Panc1 (cell line): ENCODE measurements at places on chromosomes 7 and 10. TPM values are rescaled to one million over a fixed set of nuclear protein-coding genes. Genes with fewer than 3 reads are reported as not detected.

DNA sequence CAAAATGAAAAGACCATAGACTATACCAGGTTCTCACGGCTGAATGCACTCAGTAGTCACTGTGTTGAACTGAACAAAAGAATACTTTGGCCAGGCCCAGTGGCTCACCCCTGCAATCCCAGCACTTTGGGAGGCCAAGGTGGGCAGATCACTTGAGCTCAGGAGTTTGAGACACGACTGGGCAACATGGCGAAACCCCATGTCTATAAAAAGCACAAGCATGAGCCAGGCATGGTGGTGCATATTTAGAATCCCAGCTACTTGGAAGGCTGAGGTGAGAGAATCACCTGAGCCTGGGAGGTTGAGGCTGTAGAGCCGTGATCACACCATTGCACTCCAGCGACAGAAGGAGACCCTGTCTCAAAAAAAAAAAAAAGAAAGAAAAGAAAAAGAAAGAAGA is 12.5 kb downstream of the SFXN4 start:
- DNase-seq = no peak

DNA sequence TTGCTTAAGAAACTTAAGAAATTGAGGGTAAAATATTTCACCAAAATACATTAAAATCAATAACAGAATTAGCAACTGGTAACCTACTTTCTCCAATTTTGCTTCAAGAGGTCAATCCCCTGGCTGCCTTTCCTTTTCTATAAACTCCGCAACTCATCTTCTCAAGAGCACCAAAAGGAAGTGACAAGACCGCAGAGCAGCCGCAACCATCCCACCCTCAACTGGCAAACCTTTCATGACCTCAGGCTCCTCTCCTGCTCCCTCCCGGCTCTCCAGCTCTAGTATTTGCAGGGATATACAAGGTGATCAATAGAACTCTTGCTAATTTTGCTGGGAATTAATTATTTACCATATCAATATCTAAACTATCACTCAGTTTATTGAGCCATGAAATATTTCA is 88.9 kb downstream of the ATE1 start:
- no peak for DNase-seq

GRCh38 chr10:30786131-30786530 is 156.6 kb upstream of the LYZL2 start:
- DNase-seq = no peak

DNA sequence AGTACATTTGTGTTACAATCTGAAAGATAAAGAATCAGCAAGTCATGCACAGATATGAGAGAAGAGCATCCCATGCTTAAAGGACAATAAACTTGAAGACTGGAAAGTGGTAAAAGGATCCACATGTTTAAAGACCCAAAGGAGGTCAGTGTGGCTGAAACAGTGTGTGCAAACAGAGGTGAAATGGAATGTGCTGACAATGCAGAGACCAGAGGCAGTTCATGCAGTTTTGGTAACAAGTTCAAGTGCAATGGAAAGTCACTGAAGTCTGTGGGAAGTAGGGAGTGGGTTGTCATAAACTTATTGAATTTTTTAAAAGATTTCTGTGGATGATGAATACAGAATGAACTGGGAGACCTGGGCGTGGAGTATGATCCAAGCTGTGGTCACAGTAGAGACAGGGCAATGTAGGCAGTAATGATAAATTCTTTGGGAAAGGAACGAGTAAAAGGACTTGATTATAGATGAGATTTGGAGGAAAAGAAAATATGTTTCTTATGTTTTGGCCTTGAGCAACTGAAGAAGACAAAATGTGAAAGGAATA is 408.0 kb downstream of the HGF start:
- DNase-seq = no peak

- DNase-seq = no peak
Observed at GRCh38 chr7:20796500-20796899, 9.8 kb upstream of the SP8 start.

- no peak for DNase-seq
Observed at GRCh38 chr7:24110056-24110455, 173.9 kb upstream of the NPY start.

GRCh38 chr7:39228946-39229345 is 251.2 kb downstream of the POU6F2 start:
- no peak for DNase-seq

DNA sequence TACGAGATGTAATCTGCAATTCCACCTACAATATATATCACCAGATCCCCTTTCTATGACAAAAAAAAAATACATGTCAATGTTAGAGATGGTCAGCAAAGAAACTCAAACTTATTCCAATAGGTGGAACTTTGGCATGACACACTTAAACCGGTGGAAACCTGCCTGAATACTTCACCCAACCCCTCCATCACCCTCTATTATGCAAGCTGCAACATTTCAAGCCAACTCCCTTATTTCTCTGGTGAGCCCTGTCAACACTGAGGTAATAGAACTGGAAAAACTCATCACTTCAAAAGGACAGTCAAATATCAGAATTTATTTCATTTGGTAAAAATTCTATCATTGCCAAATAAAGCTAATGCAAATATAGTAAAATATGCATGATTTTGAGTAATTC is 3.6 kb downstream of the ZNF438 start:
- DNase-seq = no peak

Gene BTBD16
- 0.82 TPM for total RNA-seq

Gene MRPS24
- total RNA-seq = 224 TPM
